ENCODE measurements at places on chromosomes 2 and 18.

GRCh38 chr2:235957251-235957650 is 210.9 kb downstream of the GBX2 start:
- DNase-seq: no peak

DNA sequence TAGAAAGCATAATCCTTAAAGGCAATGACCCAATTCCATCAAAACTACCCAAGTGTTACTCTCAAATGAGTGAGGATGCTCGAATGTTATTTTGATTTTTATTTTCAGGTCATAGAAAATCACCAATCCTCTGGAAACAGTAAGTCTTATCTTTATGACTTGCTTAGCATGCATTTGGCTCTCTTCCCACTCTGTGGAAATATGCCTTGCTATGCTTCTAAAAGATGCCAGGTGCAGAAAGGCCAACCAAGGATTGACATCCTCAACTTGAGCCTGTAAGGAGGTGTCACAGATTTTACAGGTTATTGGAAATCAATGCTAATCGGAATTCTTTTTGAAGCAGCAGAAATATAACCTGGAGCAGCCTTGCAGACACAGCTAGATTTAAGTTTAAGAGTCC is 543.9 kb upstream of the LINC00305 start:
- no peak for DNase-seq

DNA sequence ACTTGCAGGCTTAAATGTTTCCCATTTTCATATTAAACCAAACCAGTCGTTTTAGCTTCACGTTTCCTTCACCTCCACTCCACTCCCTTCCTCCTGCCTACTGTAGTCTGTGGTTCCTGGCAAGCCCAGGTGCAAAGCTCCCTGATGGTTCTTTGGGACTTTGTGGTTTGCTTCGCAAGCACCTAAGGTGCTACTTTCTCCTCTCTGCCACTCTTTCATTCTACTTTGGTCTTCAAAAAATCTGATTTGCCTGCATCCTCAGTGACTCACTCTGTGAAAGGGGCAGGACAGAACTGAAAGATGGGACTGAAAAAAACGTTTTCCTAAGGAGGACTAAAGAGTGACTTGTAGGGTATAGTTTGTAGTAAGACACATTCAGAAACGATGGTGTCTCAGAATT is 228.4 kb downstream of the CYRIA start:
- DNase-seq: no peak

DNA sequence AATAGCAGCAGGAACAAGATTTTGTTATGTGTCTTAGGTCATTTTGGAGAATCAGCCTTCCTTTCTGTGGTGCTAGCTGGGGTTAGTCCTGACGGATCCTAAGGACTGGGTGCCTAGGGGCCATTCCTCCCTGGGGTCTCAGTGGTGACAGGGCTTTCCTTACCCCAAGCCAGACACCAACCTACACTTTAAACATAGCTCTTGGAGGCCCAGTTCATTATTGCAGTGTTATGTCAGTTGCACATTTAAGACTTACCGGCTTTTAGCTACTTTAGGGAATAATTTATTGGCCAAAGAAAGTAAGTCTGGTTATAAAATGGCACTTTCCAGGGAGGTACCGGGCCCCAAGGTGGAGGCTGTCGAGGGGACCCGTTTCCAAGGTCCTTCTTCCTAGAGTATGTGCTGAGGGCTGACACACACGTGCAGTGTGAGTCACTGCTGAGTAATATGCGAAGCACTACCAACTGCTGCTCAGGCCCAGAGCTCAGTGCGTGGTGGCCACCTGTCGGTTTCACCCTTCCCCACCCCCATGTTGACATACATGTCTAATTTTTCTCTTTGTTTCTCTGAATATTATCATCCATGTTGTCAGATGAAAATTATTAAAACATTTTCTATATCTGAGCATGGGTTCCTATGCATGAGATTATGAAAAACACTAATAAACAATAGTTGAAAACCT is 37.0 kb upstream of the GRHL1 start:
- no peak for DNase-seq

DNA sequence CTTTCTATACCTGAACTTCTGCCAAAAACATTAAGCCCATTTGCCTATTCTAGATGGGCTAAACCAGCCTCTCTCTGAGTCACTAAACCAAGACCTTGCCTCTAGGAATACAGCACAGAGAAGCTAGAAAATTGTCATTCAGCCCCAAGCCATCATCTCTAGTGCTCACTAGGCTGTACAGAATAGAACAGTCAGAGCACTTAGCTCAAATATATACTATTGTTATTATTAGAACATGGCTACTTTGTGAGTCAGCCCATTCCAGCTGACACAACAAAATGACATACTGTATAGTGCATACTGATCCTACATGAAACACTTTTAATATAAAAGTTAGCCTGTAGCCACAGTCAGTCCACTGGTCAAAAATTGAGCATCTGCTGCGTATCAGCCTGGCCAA is 418.8 kb downstream of the NRXN1 start:
- peak; percentile 40 for DNase-seq

DNA sequence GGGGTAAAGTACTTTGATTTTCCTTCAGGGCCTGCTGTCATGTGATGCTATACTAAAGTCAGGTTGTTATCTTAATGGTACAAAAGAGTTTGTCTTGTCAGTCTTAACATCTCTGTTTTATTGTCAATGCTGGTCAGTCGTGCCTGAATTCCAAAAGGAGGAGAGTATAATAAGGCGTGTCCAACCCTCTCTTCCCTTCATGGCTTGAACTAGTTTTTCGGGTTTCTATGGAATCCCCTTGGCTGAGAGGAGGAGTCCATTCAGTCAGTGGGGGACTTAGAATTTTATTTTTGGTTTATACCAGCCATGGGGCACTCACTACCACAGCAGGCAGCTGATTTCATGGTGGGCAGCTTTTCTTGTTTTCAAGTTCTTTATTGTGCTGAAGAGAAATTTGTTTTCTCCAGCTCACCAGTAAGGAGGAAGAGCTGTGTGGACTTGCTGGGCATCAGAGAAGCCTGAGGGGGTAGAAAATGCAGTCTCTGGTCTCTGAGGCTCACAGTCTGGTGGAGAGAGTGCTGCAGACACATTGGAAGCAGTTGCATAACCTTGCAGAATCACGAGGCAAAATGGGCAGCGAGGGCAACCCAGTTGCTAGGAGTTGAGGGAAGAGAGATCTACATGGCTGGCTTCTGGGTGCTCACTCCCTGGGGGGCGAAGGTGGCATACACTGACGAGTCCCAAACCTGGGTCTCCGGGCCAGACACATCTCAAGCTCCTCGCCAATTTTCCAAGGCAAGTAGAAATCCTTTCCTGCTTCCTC is 193.1 kb downstream of the ZBTB7C start:
- no peak for DNase-seq

- DNase-seq: no peak
These were observed 828.9 kb downstream of the EPHA4 start for GRCh38 chr2:220743203-220743602.

DNA sequence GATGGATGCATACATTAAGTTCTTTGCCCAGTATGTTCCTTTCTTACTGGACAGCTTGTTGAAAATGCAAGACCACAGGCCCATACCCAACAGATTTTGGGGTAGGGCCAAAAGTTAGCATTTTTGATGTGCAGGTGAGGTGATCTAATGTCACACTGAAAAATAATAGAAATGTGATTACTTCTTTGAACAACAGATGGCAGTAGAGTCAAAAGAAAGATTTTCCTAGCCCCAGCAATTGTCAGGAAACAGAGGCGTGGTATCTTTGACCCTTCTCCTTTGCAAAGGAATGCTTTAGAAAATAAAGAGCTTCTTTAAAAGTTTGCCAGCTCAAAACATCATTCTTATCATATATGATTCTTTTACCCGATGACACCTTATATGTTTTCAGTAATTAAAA is 343.6 kb upstream of the SYT4 start:
- DNase-seq: peak; percentile 19

- DNase-seq: no peak
These were observed 11.7 kb upstream of the CCDC74B start for GRCh38 chr2:130156624-130157004.

GRCh38 chr2:71074893-71075395 is 6.5 kb downstream of the NAGK start:
- DNase-seq: no peak

- no peak for DNase-seq
These were observed 158.2 kb downstream of the SRBD1 start for GRCh38 chr2:45452866-45453265.

DNA sequence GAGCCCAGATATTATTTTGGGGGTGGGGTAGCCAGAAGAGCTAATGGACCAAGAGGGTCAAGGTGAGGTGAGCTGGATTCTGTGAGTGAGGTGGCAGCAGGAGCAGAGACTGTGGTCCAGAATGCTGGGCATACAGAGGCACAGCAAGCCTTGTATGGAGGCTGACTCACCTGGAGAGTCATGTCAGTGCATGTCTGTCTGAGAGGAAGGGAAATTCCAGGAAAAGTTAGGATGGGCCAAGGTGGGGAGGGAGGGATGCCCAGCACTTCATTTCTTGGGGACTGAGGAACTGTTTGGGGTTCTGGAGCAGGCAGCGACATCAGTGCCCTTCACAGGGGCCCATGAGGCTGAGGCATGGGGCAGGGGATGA is 21.1 kb downstream of the PER2 start:
- DNase-seq: no peak

GRCh38 chr2:239129147-239129920 is 271.5 kb downstream of the HDAC4 start:
- DNase-seq: no peak

DNA sequence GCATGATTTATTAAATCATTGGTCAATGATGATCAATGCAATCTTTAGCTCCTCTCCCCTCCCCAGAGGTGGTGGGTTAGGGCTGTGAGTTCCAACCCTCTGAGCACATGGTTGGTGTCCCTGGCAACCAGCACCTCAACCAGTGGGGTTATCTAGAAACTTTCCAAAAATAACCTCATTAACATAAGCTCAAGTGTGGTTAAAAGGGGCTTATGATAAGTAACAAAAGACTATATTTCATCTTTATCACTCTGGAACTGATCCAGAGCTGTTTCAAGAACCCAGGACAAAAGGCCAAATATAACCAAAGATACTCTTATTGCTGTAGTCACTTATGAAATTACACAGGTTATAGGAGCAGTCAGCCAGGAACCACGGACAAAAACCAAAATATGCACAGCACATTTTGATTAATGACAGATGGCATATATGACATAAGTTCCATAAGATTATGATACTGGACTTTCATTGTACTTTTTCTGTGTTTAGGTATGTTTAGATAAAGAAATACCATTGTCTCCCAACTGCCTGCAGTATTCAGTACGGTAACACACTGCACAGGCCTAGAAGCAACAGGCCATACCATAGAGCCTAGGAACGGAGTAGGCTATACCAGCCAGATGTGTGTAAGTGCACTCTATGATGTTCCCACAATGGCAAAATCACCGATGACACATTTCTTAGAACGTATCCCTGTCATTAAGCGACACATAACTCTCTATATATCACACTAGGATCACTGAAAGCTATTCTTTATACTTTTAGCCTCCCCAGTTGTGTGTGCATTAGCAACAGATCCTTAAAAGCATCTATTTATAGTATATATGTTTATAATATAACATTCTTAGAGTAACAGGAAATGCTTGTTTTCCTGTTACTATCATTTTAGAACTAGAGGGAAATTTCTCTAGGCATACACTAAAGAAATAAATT is 31.9 kb downstream of the KIDINS220 start:
- DNase-seq: peak; percentile 19

GRCh38 chr2:152038441-152038958 is 60.3 kb downstream of the CACNB4 start:
- no peak for DNase-seq

DNA sequence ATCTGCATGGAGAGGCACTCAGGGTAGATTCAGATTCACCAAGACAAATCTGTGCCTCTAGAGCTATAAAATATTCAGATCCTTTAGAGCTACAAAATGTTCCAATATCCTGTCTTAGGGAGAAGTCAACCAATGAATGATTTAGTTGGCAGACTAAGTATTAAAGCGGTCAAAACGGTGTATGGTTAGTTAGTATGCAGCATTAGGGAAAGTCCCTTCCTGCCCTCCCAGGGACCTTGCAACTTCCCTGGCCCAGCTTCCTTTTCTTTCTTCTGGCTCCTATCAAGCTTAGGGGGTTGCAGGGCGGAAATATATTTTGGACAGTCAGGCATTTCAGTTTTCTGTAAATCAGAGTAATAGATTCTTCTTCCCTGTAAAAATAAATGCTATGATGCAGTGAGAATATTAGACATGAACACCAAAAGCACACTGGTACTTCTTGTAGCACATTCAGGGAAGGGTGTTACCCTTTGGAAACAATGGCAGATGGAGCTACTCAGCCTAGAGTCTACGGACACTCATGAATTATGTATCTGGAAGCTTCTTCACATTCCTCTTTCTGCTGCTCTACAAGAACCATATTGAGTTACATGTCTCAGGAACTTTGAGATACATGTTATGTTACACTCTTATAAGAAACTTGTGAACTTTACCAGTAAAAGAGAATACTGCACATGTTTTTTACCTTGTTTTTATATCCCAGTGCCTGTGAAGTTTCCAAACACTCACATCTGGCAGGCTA is 45.7 kb downstream of the CCDC93 start:
- no peak for DNase-seq

DNA sequence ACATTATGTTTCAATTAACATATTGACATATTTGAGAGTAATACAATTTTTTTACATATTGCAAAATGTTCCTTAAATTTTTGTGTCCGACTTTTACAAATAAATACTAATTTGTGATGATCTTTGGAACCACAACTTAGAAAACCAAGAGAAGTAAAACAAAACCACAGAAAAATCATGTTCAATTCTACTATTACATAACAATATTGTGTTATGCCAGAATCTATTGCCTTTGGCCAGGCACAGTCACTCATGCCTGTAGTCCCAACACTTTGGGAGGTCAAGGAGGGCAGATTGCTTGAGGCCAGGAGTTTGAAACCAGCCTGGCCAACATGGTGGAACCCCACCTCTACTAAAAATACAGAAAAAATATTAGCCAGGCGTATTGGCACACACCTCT is 92.8 kb upstream of the APCDD1 start:
- no peak for DNase-seq

DNA sequence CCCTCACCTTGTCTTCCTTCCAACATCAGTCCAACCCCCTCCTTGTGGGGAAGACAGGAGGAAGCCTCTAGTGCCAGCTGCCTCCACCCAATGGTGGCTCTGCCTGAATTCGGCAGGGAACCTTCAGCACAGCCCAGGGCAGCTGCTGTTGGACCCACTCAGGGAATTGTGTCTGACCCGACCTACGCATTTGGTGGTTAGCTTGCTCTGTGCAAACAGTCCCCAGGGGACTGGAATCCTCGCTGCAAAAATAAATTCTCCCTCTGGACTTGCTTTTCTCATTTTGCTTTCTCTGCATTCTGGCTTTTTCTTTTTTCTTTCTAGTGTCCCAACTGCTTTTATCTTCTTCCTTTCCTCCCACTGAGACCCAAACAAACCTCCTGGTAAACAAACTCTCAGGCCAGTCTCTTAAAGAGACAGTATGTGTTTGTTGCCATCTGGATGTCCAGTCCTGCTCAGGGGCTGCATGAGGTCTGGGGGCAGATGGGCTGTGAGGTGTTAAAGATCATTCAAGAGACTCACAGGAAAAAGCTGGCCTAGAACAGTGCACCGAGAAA is 137.7 kb upstream of the HAAO start:
- DNase-seq: no peak

- DNase-seq: no peak
These were observed 27.8 kb downstream of the NXPH2 start for GRCh38 chr2:138752197-138752956.

- no peak for DNase-seq
These were observed 1.5 kb downstream of the VAMP5 start for GRCh38 chr2:85585781-85586105.
